Stimulated activated CD8-positive, alpha-beta memory T cell treated with anti-CD3 and anti-CD28 coated beads, Interleukin-4, amount 100 ng/mL, for 4 hours (primary cell): ENCODE measurements at places on chromosomes 1 and 21.

DNA sequence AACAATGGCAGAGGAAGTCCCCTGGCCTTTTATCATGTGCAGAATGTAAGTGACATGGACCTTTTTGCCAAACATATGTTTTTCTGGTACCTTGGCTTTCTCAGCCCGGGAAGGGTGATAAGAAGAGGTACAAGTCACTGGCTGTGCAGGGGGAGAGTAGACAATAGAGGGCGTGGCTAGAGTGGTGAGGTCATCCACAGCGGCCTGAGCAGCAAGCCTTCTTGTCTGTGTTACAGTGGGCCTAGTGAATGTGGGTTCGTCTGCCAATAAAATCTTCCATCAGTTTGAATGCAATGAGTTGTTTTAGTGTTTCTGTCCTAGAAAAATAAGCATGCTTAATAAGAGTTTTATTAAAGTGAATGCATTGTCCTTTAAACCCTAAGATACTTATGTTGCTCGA, 59.0 kb upstream of the PGD start:
- DNase-seq, result no peak

DNA sequence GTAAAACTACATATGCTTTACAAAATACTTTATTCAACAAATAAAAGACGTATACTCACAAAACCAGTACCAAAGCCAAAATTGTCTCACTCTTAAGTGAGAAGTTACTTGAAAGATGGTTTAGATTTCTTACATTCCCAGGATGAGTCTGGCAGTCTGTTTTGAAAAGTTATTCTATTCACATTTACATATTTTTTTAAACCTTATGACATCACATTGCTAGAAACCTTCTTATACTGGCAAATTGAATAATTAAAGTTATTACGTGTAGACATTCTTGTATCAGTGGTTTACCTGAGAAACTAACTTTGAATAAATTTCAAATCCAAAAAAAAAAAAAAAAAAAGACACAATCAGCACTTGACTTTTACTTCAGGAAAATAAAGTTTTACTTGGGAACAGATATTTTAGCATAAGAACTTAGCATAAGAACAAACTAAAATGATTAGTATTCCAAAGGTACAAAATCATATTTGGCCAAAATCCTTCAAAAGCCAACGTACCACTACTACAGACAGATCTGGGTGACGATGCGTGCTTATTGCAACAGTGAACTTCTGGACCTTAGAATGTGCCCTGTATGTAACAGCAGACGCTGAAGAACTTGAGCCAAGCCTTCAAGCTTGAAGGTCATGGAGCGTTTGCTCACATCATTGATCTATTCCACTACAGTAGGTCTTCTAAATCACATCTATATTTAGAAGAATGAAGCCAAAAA, 2.5 kb downstream of the CDC42BPA start:
- DNase-seq, result no peak

GRCh38 chr1:65658122-65658521, 134.6 kb upstream of the PDE4B start:
- no peak for DNase-seq

- no peak for DNase-seq
These were observed 389.6 kb upstream of the C1orf87 start for GRCh38 chr1:60463146-60463545.

- DNase-seq, result no peak
These were observed 122.8 kb upstream of the IVNS1ABP start for GRCh38 chr1:185439727-185440415.

GRCh38 chr1:167248707-167249642, 28.3 kb downstream of the POU2F1 start:
- no peak for DNase-seq

DNA sequence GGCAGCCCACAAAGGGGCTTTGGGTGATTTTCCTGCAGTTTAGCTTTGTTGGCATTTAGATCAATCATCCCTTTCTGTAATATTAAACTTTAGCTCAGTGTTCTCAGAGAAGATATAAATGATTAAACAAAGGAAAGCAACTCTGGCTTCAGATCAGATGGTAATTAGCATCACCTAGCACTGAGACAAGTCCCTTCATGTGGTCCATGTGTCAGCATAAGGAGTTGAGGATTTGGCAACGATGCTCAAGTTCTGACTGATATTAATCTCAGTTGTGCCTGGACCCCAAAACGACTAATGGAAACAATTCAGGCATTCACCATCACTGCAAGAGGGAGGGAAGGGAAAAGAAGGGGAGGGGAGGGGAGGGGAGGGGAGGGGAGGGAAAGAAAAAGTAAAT, 60.4 kb downstream of the SEC16B start:
- DNase-seq, result no peak

DNA sequence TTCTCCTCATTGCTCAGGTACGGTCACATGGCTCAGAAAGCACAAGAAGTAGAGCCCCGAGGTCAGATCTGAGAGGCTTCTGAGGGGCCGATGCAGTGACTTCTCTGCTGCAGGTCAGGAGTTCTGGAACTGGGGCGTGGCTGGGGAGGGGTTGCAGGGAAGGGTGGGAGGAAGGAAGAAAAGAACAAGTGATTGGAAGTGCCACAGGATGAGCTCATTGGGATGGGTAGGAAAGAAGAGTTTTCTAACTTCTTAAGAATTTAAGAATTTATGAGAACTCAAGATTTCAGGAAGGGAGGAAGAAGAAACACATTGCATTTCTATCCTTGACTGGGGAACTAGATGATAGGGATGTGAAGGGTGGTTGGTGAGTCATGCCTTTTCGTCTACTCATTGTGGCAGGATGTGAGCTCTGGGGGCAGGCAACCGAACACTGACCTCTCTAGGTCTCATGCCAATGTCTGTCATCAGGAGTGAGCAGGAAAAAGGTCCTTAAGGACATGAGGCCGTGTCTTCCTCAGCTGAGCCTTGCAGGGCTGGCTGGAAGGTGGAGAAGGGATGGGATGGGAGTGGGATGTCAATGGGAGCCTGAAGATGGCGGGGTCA, 497 bp downstream of the FCRLB start:
- DNase-seq, result no peak

DNA sequence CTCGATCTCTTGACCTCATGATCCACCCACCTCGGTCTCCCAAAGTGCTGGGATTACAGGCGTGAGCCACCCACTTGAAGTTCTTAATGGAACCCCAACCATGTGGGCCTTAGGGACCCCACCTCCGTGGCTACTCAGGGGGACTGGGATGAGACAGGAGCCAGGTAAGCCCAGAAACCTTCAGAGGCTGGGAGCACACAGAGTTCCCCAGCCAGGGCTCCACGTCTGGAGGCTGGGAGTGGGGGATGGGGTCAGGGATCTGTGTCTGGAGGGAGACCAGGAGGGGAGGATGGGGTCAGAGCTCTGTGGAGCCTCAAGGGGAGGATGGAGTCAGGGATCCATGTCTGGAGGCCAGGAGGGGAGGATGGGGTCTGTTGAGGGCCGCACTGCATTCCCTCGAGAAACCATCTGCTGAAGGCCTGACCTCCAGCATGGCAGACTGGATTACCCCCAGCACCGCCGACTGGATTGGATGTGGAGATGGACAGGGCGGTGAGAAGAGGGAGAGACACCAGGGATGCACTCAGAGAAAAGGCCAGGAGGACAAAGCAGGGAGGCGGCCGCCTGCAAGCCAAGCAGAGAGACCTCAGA, 2.1 kb upstream of the FTCD start:
- DNase-seq, result no peak

GRCh38 chr21:28781602-28782276, 210.9 kb downstream of the LTN1 start:
- no peak for DNase-seq

GRCh38 chr1:39509360-39510009, 18.0 kb downstream of the BMP8A start:
- DNase-seq, result no peak

DNA sequence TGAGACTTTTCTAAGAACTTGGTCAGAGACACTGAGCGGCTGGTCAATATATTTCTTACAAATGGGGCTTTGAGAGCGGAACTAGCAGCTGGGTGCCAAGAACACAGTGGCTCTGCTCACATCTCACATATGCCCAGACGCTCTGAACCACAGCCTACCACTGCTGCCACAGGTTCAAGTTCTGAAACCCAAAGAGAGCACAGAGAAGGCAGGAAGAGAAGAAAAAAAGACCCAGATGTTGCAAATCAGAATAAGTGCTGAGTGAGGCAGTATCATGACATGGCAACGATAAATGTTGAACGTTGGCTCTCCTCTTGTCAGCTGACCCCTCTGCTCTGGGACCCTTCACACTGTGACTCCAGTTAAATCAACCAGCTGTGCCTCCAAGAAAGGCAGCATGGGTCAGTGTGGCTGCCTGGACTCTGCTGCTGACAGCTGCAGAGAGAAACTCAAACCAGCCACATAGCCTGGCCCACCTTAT, 26.4 kb downstream of the HIVEP3 start:
- no peak for DNase-seq

- no peak for DNase-seq
These were observed 41.2 kb downstream of the KIF21B start for GRCh38 chr1:200982071-200982945.
